Stimulated activated CD4-positive, alpha-beta T cell treated with anti-CD3 and anti-CD28 coated beads, Interleukin-2, amount 100 ng/mL, for 48 hours (primary cell): ENCODE measurements at places on chromosomes 1 and 21.

- no peak for DNase-seq
These were observed 795.1 kb downstream of the BRINP3 start for GRCh38 chr1:189682591-189682990.

- peak; percentile 72 for DNase-seq
These were observed 9.3 kb downstream of the MAP3K6 start for GRCh38 chr1:27357281-27358037.

DNA sequence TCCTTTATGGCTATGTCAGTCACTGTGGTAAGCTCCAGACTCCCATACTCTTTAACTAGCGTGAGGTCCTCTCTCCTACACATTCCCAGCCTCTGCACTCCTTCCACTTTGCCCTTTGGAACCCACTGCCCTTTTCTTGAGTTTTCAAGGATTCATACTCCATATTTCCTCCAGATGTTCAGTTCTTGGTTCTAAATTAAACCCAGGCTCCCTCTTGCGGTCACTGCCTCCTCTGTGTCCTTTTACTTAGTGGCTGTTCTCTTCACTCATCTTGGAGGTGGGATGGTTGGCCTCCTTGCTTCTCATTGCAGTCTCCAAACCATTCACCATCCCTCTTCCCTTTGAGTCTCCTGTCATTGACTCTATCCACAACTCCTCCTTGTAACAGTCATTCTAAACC lies 208.1 kb downstream of the TGFB2 start:
- no peak for DNase-seq

DNA sequence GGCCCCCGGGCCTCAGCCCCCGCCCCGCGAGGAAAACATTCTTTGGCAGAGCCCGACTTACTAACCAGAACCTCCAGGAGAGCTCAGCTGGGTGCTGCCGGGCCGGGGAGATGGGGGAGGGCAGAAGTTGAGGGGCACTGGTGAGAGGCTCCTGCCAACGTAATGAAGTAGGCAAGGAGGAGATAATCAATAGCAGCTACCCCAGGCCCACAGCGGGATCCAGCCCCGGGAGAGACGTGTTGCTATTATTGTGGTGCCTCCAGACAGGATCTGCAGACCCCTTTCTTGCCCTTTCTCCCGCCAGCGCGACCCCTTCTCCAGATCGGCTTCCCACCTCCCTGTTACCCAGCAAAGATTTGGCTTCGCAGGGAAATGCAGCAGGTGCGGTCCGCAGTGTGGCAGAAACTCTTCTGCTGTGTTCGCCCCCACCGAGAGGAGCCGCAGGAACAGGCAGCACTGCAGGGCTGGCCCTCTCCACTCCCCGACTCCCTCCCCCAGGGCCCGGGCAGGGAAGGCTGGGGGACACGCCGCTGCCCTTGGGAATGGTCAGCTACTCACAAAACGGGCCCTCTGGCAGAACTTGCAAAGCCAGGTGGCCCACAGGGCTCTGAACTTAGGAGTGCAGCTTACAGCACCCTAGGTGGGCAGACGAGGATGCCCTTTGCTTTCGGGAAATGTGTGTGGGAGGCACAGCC lies 1.5 kb upstream of the KCNA2 start:
- DNase-seq, result no peak

DNA sequence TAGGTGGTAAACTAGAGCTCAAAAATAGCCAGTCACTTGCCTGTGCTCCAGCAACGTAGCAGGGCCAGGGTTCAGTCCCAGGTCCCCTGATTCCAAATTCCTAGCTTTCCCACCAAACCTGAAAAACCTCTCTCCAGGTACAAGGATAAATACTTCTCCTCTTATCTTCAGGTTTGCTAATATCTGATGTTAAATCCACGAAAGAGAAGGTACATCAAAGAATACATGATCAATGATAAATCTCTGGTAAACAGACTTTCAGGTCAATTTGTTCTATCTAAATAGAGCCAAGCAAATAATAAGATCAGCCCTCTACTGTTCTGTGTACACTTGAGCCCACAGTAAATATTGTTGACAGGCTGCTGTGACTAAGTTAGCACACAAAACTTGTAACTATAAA lies 52.1 kb upstream of the AKT3 start:
- DNase-seq, result no peak
